ENCODE measurements at places on chromosomes 1 and 21. TPM values are rescaled to one million over a fixed set of nuclear protein-coding genes. Genes with fewer than 3 reads are reported as not detected.

- no peak overlapping the region for H3K4me3 ChIP-seq
- no peaks in the 10 kb centered on the region for H3K4me1 ChIP-seq
- no peaks in the 10 kb centered on the region for H3K27me3 ChIP-seq
- no peak overlapping the region for H3K27ac ChIP-seq
- no peak for DNase-seq
These were observed 134.4 kb downstream of the LRRC7 start for GRCh38 chr1:69702085-69702484.

DNA sequence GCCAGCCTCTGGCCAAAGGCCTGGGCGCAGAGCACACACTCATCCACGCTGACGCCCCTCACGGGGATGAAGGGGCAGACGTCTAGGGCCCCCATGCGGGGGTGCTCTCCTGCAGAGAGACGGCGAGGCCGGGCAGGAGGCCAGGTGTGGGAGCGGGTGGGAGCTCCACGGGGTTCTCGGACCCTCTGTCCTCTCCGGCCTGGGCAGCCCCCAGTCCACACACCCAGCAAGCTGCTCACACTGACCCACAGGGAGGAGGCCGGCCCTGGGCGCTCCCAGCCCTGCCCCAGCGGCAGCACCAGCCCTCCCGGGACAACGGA lies 2.5 kb downstream of the FTCD start:
- no peaks in the 10 kb centered on the region for H3K4me1 ChIP-seq
- no peak overlapping the region for H3K4me3 ChIP-seq
- H3K36me3 ChIP-seq: no peaks in the 10 kb centered on the region
- no peak overlapping the region for H3K27ac ChIP-seq
- DNase-seq: no peak
- no peaks in the 10 kb centered on the region for H3K27me3 ChIP-seq

LDLRAD2 gene
- total RNA-seq: 0.43 TPM

RAVER2 gene
- total RNA-seq: 9.2 TPM

DMRTA2 gene
- not detected for total RNA-seq

PLOD1 gene
- total RNA-seq: 89.5 TPM

Data from lung (tissue), 17 donors.